ENCODE measurements at places on chromosomes 2 and 18.

DNA sequence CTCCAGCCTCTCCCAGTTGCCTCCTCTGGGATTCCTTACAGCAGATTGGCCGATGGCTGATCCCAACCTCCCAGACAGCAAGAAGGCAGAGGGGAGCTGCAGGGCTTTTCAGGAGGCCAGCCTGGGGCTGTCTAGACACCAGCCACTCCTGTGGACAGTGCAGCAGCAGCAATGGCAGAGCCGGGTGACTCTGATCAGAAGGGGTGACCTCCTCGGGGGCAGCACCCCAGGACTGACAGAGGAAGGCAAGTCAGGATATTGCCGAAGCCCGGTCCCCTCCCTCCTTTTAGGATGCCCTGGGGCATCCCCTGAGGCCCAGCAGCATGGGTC is 84.5 kb downstream of the INHBB start:
- DNase-seq = no peak

- no peak for DNase-seq
These were observed 42.7 kb downstream of the SFXN5 start for GRCh38 chr2:73028841-73029240.

DNA sequence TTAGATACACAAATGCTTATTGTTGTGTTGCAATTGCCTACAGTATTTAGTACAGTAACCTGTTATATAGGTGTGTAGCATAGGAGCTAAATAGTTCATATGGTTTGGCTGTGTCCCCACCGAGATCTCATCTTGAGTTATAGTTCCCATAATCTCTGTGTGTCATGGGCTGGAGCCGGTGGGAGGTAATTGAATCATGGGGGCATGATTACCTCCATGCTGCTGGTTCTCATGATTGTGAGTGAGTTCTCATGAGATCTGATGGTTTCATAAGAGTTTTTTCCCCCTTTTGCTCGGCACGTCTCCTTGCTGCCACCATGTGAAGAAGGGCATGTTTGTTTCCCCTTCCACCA is 190.5 kb upstream of the SESTD1 start:
- no peak for DNase-seq

DNA sequence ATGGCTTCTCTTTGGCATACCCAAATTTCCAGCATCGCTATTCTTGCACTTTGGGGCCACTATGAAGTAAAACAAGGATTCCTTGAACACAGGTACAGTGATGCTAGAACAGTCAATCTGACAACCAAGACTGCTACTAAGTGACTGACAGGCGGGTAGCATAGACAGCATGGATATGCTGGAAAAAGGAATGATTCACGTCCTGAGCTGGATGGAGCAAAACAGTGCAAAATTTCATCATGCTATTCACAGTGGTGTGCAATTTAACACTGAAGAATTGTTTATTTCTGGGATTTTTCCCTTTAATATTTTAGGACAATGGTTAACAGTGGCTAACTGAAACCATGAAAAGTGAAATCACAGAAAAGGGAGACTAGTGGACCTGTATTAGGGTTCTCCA is 1511.2 kb upstream of the ZEB2 start:
- DNase-seq = no peak

DNA sequence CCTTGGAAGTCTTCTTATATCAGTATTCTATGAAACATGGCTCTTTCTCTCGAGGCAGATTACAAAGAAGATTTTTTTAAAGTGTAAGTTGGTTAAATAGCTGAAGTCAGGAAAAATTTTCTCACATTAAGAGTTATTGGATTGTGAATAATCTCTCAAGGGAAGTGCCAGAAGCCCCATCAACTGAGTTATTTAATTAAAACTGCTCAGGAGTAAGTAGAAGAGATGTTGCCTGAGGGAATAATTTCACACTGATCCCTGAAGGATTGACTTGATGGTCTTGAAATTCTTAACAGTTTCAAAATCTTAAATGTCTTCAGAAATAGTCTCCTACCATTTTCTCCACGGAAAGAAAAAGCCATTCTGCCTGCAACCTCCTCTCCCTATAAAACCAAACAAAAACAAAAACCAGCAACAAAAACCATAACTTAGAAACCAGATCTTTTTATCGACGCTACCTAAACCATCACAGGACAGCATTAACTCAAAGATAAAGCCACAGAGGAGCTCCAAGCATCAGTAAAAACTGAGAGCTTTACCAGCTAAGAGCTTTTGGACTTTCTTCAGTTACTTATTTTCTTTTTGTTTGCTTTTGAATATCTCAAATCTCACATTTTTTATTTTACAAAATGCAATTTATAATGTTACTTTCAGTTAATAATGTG is 12.9 kb downstream of the CD226 start:
- no peak for DNase-seq

- DNase-seq = no peak
These were observed 46.3 kb downstream of the PTPN2 start for GRCh38 chr18:12837747-12838146.

GRCh38 chr18:44474591-44474990 is 206.1 kb upstream of the SETBP1 start:
- no peak for DNase-seq

- no peak for DNase-seq
These were observed 24.1 kb downstream of the RBM43 start for GRCh38 chr2:151237422-151238025.

DNA sequence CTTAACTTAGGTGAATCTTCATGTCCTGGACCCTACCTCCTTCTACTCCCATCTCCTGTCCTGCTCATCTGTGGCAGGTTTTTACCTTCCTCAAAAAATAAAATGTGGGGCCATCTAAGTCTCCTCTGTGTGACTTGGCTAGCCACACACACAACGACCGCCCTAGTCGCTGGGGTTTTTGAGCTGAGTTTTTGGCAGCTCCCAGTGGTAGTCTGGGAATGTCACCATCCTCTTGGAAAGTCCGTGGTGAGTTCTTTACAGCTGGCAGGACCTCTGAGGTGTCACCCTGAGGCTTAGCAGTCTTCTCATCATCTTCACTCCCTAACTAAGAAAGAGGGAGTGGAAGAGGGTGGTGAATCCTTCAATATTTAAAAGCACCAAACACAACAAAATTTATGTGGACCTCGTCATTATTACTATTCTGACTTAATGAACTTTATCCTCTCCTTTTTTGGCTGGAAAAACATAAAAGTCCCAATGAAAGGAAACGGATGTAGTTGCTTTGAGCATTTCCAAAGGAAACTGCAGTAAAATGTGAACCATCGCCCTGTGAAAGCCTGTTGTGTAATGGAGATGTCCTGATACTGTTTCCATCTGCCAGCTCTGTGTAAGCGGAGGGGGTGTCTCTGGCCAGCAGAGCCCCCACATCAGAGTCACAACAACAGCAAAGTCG is 78.6 kb downstream of the VAPA start:
- no peak for DNase-seq

DNA sequence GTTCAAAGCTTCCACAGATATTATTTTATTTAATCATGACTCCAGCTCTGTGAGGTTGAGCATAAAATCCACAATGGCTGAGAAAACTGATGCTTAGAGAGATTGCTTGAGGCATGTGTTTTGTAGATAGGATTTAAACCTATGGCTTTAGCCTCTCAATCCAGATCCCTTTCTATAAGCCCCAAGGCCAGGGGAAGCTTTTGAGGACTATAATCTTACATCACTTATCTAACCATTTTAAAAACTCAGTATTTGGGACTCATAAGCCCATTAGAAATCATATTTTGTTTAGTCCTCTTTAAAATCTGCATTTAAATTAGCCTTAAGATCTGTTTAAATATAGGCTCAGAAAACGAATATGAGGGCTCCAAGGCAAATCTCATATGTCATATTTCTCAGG is 135.4 kb upstream of the SERPINE2 start:
- no peak for DNase-seq

All from esophagus squamous epithelium (tissue), 5 donors.